Uterus (tissue), 4 donors: ENCODE measurements at places on chromosomes 5 and 9.

DNA sequence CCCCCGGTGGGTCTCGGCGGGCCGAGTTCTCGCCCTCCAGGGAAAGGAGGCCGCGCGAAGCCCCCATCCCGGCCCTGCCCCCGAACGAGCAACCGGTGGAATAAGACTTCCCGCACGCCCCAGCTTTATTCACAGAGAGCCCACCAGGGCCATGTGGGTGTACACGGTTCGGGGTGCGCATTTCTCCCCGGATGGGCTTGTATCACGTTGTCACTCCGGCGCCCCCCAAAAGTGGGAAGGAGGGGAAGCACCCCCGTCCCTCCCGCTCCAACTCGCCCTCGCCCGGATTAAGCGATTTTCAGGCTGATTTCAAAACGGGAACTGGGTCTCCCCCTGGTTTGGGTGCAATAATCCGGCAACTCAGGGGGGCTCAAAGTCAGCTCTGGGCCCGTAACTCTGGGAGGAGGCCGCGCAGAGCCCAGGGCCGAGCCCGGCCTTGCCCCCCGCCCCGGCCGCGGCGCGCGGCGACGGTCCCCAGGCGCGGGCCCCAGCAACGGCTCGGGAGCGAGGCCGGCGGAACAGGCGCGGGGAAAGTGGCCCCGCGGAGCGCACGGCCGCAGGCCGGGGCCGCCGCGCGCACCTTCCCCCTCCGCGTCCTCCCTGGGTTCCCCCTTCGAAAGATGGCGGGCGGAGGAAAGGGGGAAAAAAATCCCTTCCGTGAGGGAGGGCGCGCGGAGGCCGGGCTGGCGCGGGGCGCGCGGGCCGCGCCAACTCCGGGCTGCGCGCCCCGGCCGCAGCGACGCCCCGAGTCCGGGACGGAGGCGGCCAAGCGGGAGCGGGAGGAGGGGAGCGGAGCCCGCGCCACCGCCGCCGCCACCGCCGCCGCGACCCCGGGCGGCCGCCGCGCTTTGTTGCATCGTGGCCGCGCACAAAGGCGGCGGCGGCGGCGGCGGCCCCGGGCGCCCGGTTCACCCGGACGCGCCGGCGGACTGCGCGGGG is 644 bp downstream of the BRD3 start:
- peak; percentile 23 for DNase-seq

GRCh38 chr5:57452885-57453284 is 29.7 kb downstream of the ACTBL2 start:
- no peak for DNase-seq

- no peak for DNase-seq
These were observed 198.3 kb downstream of the ERCC6L2 start for GRCh38 chr9:96073531-96074480.

DNA sequence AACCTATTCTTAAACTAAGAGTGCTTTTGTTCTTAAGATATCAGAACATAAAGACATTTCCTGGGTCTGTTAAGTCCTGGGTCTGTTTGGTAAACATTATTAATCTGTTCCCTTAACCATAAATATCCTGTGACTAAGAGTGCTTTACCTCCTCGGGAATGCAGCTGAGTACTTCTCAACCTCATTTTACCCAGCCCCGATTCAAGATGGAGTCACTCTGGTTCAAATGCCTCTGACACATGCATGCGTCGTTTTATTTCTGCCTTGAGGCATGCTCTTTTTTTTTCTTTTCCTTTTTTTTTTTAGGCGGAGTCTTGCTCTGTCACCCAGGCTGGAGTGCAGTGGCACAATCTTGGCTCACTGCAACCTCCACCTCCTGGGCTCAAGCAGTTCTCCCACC is 39.8 kb upstream of the FBXL17 start:
- DNase-seq, result no peak

GRCh38 chr5:9558319-9558965 is 12.6 kb upstream of the SEMA5A start:
- no peak for DNase-seq

DNA sequence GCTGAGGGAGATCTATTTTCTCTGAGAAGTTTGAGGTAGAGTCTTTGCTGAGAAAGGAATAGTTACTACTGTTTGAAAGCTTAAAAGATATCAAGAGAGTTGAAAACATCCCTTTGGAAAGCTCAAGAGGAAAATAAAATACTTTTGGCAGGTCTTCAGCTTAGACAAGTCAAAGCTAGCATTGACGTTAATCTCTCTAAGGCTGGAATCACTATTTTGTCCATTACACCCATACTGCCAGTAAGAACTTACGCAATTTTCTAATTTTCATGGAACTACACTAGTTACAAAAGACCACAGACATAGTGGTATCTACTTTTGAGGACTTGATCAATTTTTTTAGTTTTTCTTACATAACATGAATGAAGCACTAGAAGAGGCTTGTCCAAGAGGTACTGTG is 494.9 kb downstream of the PSAT1 start:
- DNase-seq, result no peak

GRCh38 chr5:124660229-124661093 is 86.0 kb downstream of the ZNF608 start:
- no peak for DNase-seq

DNA sequence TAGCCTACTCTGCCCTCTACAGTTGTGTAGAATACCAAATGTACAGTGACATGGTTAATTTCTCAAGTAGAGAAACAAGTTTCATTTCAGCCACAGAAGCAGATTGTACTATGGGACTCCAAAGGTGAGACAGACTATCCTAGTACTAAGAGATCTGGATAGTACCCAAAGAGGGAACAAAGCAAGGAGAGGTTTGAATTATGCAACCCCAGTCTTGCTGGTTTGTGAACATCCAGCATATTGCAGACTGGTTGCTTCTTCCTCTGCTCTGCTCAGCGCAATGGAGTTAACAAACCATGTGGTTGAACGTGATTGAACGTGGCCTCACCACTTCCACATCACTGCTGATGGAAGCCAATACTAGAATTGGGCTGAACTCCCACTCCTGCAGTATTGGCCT is 43.3 kb upstream of the ALDOB start:
- no peak for DNase-seq

DNA sequence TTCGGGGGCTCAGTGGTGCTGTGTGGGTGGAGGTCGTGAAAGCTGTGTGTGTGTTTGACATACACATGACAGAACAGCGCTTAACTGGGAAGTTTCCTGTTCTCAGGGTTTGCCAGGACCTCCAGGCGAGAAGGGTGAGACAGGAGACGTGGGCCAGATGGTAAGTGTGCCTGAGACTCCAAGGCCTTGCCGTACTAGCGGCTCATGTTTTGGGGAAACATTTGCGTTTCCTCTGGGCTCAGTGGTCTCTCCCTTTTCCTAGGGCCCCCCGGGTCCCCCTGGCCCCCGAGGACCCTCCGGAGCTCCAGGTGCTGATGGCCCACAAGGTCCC is 68.3 kb upstream of the FCN2 start:
- DNase-seq, result no peak

DNA sequence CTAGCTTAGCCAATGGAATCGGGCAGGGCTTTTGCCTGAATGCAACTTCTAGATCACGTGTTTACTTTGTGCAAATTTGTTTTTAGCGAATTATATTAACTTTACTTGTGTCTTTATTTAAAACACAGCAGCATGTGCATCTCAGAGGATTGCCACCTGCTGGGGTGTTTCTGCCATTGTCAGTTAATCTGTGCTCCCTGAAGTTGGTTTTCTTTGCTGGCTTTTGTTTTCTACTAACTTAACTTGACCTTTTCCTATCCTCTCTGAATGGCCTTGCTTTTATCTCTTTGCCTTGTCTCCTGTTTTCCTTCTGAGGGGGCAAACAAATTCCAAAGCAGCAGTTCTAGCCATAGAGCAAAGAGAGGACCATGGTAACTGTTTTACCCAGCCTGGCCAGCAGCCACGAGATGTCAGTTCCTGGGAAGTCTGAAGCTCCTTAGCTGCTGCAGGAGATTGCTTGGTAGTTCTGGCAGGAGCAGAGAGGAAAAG is 67.6 kb downstream of the ARHGEF28 start:
- DNase-seq, result no peak
